ENCODE measurements at places on chromosomes 1 and 21.

DNA sequence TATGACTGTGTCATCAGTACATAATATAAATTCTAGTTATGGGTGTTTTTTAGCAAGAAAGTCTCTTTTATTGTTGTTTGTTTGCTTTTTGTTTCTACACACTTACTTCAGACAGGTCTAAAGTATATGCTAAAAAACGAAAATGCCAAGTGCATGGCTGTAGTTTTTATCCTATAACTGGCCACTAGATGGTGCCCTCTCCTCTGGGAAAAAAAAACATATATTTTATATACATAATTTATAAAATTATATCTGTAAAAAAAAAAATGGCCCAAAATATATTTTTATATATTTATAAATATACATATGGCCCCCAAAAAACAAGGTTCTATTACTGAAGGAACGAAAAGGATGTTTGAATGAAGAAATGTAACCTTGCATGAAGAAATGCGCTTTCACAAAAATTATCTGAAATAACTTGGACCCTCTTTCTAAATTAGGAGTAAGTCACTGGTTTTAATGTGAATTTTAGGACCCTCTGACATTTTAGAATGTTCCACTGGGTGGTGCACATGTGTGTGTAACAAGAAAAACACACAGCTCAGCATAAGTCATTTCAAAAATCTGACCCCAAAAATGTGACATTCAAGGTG, 93.5 kb downstream of the TTLL7 start:
- no peak for DNase-seq

GRCh38 chr1:209382231-209383100, 201.0 kb upstream of the CAMK1G start:
- DNase-seq, result no peak

DNA sequence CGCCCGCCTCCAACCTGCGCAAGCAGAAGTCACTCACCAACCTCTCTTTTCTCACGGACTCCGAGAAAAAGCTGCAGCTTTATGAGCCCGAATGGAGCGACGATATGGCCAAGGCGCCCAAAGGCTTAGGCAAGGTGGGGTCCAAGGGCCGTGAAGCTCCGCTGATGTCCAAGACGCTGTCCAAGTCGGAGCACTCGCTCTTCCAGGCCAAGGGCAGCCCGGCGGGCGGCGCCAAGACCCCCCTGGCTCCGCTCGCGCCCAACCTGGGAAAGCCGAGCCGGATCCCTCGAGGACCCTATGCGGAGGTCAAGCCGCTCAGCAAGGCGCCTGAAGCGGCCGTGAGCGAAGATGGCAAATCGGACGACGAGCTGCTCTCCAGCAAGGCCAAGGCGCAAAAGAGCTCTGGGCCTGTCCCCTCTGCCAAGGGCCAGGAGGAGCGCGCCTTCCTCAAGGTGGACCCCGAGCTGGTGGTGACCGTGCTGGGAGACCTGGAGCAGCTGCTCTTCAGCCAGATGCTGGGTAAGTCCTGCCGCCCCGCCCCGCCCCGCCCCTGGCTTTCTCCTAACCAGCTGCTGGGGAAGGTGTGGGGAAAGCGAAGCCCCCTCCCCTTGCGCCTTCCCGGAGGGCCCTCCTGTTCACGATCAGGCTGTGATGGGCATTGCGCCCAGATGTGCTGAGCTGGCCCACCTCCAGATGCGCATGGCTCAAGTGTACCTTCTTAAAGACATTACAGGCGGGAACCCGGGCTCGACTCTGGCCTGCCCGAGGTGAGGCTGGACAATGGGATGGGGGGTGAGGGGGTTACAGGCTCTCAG, 110.2 kb downstream of the NAV1 start:
- DNase-seq, result no peak

DNA sequence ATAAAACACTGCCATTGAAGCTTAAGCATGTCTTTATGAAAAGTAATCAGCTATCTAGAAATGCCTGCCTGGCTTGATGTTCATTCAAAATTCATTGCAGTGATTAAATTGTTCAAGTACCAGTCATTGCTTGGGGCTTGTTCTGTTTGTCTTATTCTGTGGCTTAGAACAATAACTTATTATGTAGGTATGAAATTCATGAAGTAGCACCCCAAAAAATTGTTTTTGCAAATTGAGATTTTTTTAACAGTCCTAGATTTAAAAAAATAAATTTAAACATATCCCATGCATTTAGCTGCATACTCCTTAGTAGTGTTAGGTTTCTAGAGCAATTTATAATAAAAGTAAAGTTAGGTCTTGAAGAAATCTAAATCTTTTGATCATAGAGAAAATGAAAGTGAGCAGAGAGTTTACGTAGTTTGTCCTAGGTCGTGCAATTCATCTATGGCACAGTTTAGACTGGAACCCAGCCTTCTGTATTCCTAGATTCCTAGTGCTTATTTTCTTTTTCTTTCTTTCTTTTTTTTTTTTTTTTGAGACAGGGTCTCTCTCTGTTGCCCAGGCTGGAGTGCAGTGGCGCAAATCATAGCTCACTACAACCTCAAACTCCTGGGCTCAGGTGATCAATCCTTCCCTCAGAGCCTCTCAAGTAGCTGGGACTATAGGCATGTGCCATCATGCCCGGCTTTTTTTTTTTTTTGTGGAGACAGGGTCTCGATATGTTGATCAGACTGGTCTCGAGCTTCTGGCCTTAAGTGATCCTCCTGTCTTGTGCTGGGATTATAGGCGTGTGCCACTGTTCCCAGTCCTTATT, 9.3 kb downstream of the MIER1 start:
- no peak for DNase-seq

DNA sequence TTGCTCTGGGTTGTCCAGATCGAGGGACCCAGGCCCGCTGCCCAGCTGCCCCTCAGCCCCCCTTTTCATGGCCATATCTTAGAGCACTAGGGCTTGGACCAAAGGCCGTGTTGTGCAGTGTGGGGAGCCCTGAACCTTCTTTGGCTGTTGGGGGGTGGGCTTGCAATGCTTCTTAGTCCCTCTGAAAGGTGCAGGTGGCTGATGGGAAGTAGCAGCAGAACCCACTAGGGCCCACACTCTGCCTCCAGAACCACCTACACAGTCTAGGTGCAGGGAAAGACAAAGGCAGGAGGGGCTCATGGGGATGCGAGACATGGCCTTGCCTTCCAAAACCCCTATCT, 2.3 kb upstream of the HPCA start:
- DNase-seq, result no peak

DNA sequence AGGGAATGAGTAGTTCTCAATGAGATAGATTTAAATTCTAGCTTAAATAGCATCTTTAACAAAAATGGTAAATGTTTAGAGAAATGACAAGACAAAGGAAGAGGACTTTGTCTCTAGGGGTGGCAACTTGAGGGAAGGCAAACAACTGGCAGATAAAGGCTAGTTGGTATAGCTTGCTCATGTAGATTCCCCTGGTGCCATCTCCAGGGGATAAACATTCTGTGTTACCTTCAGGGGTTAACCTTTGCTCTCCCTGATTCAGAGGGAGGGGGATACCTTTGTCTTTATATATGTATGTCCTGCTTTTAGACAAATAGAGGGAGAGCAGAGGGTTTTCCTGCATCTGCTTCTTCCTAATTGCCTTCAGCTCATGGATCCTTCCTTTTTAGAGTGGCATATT, 153.7 kb upstream of the L1TD1 start:
- DNase-seq, result no peak

GRCh38 chr1:62070384-62071011, 124.2 kb upstream of the L1TD1 start:
- DNase-seq, result no peak

DNA sequence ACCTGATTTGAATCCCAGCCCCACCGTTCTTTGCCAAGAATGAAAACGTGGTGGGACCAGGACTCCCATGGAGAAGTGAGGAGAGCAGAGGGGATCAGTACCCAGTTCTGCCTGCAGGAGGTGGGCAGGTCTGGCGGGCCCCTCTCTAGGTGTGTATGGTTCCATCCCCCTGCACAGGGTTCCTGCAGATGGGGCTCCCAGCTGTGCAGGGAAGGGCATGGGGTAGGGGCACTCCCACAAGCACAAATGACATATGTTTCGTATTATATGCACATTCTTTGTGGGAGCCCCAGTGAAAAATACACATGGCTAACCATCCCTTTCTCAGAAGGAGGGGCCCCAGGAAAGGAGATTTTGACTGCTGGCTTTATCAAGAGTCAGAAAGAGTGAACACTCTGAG, 144.6 kb downstream of the PLPP3 start:
- DNase-seq, result no peak

- DNase-seq, result no peak
Measured at GRCh38 chr1:64474665-64475439, 4.9 kb downstream of the CACHD1 start.

GRCh38 chr1:8540261-8540941, 222.5 kb downstream of the SLC45A1 start:
- no peak for DNase-seq

DNA sequence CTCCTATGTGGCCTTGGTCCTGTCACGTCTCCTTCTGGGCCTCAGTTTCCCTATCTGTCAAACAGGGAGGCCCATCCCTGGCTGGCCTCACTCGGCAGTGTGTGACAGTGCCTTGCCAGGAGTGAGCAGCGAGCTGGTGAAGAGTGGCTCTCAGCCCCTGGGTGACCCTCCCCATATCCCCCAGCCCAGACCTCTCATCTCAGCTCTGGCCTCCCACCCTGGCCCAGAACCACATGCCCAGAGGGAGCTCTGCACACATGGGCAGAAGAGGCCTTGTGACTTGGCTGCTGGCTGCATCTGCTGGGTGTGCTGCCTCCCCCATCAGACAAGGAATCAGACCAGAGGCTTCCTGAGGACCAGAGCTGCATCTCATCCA, 19.5 kb upstream of the PADI1 start:
- no peak for DNase-seq

- DNase-seq, result no peak
Measured at GRCh38 chr1:28986306-28986910, 72.0 kb downstream of the EPB41 start.

DNA sequence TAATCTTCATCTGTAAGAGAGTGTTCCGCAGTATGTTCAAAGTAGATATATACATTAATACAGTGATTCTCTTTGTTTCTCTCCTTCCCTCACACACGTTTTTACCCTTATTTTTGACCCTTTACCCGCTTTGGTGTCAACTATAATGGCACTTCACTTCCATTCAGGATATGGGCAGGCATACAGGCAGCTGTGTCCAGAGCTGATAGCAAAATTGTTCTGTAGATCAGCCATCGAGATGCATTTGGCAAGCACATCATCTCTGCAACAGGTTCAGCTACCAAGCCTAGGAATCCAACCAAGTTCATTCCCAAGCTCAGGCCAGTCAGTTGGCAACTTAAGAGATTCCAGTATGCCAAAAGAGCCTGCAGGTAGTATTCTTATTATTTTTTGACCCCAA, 74.8 kb downstream of the FNBP1L start:
- no peak for DNase-seq

GRCh38 chr1:235229868-235230267, 68.8 kb upstream of the RBM34 start:
- no peak for DNase-seq

- no peak for DNase-seq
Measured at GRCh38 chr1:202811296-202812175, 782 bp downstream of the PCAT6 start.

DNA sequence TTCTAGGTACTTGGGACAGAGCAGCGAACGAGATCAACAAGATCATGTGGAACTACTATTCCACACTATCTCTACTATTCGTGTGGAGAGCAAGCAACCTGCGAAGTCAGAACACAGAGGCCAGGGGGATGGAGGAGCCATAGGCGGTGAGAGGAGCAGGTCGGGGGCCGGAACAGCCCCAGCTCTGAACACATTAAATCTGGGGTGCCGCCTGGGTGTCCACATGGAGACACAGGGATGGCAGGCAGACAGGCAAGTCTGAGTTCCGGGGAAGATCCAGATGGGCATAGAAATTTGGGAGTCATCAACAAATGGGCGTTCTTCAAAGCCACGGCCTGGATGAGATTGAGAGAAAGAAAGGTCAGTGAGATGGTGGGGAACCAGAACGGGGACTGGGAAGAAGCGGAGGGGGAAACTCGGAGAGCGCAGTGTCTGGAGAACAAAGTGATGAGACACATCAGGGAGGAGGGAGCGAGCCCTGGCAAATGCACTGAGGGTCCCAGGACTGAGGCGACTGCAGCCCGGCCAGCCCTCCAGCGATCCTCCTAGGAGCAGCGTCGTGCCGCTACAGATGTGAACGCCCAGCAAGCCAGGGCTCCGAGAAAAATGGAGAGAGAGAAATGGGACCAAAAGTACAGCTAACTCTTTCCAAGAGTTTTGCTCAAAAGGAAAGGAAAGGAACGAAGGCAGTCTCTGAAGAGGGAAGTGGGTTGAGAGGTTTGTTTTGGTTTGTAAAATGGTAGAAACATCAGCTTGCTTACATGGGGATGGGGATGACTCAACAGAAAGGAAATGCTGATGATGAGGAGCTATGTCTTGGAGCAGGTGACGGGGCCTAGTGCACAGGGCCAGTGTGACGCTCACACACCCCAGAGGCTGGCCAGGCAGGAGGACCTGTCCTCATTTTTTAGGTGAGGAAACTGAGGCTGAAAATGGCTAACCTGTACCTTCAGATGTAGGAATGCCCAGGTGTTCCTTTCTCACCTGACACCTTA, 84.5 kb downstream of the GLIS1 start:
- DNase-seq, result no peak

DNA sequence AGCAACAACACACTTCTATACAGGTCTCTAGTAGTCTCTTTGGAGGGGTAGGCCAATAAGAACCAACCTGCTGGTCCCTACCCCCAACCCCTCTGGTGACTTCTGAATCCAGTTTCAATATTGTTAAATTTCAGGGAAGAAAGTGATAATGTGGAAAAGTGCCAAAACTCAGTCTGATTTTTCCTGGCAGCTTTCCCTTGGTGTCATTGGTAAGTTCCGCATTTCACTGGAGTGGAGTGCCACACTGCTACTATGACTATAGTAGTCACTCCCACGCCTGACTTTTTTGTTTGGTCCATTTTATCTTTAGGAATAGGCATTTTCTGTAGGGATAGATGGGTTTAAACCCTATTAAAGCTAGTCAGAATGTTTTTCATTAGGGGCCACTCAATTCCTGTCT, 5.7 kb upstream of the ARID1A start:
- no peak for DNase-seq

All from NCI-H1417 treated with DMSO at 0.1 percent for 48 hours (cell line).